Cardiac fibroblast (primary cell): ENCODE measurements at places on chromosomes 3 and 15.

GRCh38 chr3:141878326-141878725 is 1.9 kb downstream of the ATP1B3 start:
- no peak for DNase-seq

- no peak for DNase-seq
Observed at GRCh38 chr3:72058493-72059081, 273.6 kb upstream of the PROK2 start.

DNA sequence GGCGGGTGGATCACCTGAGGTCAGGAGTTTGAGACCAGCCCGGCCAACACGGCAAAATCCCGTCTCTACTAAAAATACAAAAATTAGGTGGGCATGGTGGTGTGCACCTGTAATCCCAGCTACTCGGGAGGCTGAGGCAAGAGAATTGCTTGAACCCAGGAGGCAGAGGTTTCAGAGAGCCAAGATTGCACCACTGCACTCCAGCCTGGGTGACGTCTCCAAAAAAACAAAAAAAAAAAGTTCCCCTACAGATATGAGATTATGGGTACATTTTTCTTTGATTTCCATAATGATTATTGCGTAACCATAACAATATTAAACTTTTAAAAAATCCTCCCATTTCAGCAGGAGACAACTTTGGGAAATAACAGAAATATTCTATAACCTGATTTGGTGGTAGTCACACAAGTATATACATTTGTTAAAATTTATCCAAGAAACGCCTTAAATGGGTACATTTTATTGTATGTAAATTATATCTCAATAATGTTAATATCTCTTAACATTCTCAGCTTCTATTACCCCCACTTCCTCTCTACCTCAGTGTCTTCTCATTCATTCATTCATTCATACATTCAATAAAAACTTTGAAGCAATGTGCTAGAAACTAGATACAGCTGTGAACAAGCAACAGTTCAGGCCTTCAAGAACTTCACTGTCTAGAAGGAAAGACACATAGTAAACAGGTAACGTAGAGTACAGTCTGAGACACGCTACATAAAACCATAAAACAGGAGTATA is 6.6 kb downstream of the UBR1 start:
- DNase-seq, result no peak

GRCh38 chr3:45526441-45526840 is 68.1 kb upstream of the LIMD1 start:
- DNase-seq, result no peak

- DNase-seq, result no peak
Observed at GRCh38 chr3:37392957-37393356, 218.6 kb upstream of the LRRFIP2 start.

GRCh38 chr3:151228666-151229040 is 25.6 kb upstream of the GPR171 start:
- DNase-seq, result peak; percentile 84

GRCh38 chr3:1355691-1356090 is 262.9 kb downstream of the CNTN6 start:
- DNase-seq, result no peak

GRCh38 chr15:57640930-57641682 is 49.4 kb downstream of the MYZAP start:
- DNase-seq, result peak; percentile 46

GRCh38 chr3:108283006-108283405 is 13.3 kb upstream of the HHLA2 start:
- no peak for DNase-seq

- DNase-seq, result no peak
Observed at GRCh38 chr3:67384016-67384415, 270.4 kb downstream of the SUCLG2 start.

DNA sequence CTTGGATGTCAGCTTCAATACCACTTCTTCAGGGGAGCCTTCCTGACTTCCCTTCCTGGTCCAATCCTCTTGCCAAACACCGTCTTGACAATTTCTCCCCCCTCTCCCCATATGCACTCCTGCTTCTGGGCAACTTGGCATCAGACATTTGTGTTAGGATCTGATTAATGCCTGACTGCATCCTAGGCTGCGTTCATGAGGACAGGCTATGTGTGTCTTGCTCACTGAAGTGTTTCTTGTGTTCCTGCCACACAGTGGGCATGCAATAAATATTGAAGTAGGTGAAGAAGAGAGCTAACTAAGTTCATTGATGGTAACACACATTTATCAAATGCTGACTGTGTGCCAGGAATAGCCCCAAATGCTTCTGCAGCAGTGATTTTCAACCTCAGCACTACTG is 36.4 kb upstream of the WNT5A start:
- no peak for DNase-seq

- DNase-seq, result peak; percentile 37
Observed at GRCh38 chr15:47517737-47518136, 199.6 kb upstream of the SEMA6D start.

GRCh38 chr3:171460725-171461524 is 720 bp upstream of the TNIK start:
- DNase-seq, result peak; percentile 80

- DNase-seq, result no peak
Observed at GRCh38 chr15:77988347-77989295, 88.9 kb downstream of the TBC1D2B start.

- DNase-seq, result no peak
Observed at GRCh38 chr3:72344236-72344635, 504.0 kb downstream of the SHQ1 start.

- no peak for DNase-seq
Observed at GRCh38 chr3:160099834-160100233, 111.2 kb downstream of the IL12A start.
